ENCODE measurements at places on chromosomes 7 and 10. TPM values are rescaled to one million over a fixed set of nuclear protein-coding genes. Genes with fewer than 3 reads are reported as not detected.

Gene NME8
- polyA plus RNA-seq = not detected

Gene RBP4
- 22.2 TPM for polyA plus RNA-seq

Gene GIMAP4
- polyA plus RNA-seq = 8.7 TPM

Gene ZNF853
- 19.3 TPM for polyA plus RNA-seq

Gene SEPTIN14
- polyA plus RNA-seq = not detected

DNA sequence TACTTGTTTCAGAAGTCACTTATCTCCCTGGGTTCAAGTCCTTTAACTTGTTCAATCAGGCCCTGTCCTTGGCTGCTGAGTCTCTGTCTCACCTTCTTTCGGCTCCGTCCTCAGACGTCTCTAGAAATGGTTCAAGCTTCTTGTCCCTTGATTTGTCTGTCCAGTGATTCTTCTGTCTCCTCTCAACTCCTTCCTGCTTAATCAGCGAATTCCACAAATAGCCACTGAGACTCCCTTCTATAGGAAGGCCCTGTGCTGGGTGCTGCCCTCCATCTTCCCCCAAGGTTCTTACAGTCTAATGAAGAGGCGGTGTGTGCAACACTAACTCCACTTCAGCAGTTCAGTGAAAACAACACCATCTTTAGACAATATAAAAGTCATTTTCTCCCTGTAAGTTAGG is 12.7 kb downstream of the FAM241B start:
- no peak for DNase-seq

DNA sequence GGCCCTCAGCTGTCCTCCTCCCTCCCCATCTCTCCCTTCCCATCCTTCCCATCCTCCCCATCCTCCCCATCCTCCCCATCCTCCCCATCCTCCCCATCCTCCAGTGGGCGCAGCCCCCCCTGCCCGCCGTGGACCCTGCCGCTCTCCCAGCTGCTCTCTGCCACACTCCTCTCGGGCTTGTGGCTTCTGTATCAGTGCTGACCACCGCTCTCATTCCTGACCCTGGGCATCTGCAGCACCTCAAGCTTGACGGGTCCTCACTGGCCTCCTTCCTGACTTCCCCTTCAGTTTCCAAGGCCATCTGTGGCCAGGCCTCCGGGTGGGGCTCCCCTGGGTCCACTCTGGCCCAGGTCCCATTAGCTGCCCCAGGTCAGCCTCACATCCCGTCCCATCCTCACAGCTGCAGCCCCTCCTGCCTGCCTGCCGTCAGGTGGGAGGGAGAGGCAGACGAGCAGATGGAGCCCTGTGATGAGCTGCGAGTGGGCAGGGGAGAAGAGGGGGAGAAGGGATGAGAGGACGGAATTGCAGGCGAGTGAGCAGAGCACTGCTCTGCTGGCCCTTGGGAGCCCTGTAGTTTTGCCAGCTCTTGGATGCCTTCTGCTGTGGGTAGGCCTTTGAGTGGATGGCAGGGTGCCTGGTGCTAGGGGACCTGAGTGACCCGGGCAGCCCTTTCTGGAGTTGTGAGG is 35.7 kb downstream of the LHPP start:
- no peak for DNase-seq

DNA sequence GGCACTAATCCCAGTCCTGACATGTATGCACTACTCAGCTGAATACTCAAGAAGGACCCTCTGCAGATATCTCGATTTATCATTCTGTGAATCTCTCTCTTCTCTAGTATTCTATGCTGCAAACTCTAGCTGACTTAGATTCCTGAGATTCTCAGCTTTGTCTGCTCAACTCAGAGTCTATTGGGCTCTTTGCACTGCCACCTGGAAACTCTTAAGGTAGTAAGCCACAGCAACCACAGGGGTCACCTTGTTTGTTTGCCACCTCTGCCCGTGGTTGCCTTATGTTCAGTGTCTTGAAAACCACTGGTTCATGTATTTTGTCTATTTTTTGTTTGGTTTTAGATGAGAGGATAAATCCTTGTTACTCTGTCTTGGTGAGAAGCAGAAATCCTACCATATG is 72.9 kb downstream of the SP8 start:
- DNase-seq = no peak

DNA sequence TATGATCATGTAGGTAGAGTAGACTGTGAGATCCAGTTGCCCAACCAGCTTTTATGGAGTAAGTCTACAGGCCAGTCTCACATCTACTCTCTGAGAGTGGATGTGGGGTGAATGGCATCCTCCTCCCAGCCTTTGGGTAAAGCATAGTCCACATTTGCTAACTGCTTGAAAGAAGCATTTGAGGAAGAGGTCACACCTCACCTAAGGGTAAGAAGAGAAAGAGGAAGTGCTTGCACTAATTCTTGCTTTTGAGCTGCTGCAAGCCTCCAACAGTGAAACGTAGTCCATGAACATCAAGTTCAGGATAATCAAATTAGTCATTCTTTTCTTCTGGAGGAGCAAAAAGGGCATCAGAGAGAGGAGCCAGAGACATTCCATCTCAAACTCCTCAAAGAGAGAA is 93.9 kb upstream of the AGR3 start:
- no peak for DNase-seq

- peak; percentile 56 for DNase-seq
These were observed 7.5 kb downstream of the DYNC2I1 start for GRCh38 chr7:158863611-158864506.

- DNase-seq = peak; percentile 65
These were observed 869 bp upstream of the TBX20 start for GRCh38 chr7:35254496-35255442.
